ENCODE measurements at places on chromosomes 5 and 9. TPM values are rescaled to one million over a fixed set of nuclear protein-coding genes. Genes with fewer than 3 reads are reported as not detected.

Gene RNF183
- not detected for total RNA-seq

Gene ANKRD34B
- total RNA-seq, result not detected

Gene PCDHA3
- total RNA-seq, result not detected

Gene IFNA2
- total RNA-seq, result not detected

Gene ANKRD20A1
- total RNA-seq, result 0.64 TPM

Gene TEX53
- not detected for total RNA-seq

Gene PCA3
- total RNA-seq, result not detected

Data from activated CD4-positive, alpha-beta T cell treated with anti-CD3 and anti-CD28 coated beads, Interleukin-2, amount 10 ng/mL, durations not matched to agents 7 days and 5 days (primary cell).